GM20000 (cell line): ENCODE measurements at places on chromosomes 3 and 15.

- DNase-seq: no peak
Measured at GRCh38 chr15:79863886-79864285, 32.9 kb downstream of the MTHFS start.

- no peak for DNase-seq
Measured at GRCh38 chr15:83053151-83053550, 13.9 kb downstream of the BTBD1 start.

- no peak for DNase-seq
Measured at GRCh38 chr15:28944696-28945300, 59.0 kb downstream of the APBA2 start.

DNA sequence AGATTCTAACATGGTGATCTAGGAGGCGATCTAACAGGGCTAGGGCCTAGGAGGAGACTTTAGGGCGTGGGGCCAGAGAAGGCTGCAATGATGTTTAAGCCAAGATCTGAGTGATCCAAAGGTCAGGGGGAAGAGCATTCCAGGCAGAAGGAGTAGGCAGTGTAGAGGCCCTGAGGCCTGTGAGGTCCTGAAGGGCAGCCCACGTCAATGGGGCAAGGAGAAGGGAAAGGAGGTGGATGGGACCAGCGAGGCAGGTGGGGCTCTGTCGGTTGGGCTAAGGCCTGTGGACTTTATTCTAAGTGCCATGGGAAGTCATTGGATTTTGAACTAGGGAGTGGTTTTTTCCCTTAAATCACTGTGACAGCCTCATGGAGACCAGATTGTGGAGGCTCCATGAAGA is 10.2 kb upstream of the DNAH1 start:
- DNase-seq: no peak

DNA sequence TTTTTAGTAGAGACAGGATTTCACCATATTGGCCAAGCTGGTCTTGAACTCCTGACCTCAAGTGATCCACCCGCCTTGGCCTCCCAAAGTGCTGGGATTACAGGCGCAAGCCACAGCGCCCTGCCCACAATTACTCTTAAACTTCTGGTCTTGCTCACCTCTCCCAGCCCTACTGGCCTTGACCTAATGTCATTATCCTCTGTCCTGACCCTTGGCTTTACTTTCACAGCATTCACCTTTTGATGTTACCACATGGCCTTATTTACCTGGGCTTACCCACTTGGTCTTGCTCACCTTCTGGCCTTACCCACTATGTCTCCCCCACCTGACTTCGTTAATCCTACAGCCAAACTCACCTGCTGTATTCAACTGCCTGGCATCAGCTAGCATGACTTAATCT is 105.9 kb downstream of the IL12A start:
- no peak for DNase-seq

DNA sequence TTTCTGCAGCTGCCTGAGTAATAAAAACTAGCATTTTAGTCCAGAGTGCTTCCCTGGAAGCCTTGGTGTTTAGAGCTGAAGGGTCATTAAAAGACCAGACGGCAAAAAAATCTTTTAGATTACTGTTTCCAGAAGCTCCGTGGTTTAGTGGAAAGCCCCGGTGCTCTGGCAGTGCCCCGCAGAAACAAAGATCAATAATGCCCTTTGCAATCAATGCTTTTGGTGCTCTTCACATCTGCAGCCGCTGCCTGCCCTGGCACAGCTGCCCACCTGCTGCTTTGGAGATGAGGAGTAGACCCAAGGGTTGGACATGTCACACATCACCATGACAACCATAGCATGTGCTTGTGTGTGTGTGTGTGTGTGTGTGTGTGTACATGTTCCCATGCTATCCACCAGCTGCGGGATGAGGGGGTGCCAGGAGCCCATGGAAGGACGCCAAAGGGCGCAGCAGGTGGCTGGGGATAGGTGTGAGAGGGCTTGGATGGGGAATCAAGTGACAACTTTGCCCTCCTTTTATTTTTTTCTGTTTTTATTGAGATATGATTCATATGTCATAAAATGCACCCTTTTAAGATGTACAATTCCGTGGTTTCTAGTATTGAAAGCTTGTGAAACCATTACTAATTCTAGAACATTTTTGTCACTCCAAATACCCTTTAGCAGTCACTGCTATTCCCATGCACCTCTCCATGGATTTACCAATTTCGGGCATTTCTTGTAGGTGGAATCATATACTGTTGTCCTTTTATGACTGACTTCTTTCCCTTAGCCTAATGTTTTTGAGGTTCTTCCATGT is 75.7 kb upstream of the KLHL25 start:
- DNase-seq: no peak

DNA sequence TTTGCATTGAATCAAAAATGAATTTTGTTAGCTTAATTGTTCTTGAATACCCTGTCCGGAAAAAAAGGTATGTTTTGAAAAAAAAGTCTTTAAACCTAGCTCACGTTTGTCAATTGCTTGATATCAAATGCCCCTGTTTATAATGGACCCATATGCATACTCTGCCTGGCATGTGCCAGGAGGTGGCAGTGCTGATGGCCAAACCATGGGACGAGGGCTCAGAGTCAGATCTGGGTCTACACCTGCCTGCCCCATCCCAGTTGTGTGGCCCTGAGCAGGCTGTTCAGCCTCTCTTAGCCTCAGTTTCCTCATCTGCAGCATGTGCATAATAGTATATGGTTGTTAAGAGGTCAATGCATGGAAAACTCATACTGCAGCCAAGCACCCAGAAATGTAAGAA is 38.8 kb downstream of the PRKCD start:
- no peak for DNase-seq

DNA sequence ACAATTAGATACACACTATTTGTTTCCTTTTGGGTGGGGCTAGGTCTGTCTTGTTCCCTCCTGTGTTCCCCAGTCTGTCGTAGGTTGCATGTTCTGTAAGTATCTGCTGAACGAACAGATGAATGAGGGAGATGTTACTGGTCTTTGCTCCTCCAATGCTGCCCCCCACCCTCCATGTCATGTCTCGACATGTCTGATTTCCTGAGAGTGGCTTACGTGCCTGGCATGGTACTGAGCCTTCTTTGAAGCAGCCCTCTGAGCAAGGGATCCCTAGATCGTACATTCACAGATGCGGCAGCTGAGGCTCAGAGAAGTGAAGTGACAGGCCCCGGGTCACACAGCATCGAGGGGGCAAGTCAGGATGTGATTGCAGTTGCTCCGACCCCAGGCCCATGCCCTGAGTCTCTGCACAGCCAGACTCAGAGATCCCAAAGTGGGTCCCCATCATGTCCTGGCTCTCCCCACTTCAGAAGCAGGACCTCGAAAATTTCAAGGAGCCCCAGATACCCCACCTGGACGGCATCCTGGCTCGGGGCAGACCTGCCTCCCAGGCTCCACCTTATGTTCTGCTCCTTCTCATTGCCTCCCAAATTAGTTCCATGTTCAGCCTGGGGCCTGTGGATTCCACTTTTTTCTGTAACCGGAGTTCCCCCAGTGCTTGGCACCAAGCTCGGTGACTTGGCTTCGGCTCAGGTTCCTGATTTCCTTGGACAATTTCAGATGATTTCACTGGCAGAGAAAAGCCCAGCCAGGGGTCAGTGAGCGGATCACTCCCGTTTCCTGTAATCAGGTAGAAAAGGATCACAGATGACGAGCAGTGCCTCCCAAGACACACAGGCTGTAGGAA is 24.7 kb downstream of the GOLGA6L2 start:
- DNase-seq: no peak

DNA sequence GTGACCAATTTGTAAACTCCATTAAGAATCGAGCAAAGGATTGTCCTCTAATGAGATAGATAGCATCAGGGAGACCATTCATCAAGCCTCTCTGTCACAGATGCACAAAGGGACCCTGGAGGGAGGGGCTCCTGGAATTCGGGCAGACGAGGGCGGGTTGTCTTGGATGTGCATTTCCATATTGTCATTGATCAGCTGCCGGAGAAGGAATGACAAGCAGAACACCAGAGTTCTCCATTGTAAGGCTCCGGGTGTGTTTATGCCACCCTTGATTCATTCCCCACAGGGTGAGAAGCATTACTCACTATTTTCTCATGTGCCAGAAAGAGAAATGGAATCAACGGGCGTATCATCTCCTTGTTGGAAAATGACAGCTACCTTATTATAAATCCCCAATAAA is 167.5 kb downstream of the EBLN2 start:
- no peak for DNase-seq

DNA sequence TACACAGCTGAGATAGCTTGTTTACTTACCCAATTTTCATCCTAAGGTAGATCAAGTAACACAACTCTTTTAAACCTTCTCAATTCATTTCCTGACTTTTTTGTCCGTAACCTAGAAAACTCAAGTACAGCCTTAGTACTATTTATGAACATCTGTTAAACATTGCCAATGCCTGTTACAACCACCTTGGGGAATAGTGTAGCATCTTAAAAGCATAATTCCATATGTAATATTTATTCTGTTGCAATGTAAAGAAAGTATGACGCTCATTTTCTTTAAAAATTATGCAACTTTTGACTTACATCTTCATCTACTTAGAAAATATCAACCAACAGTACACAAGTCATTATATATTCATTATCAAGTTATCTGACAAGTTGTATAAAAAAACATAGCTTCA is 54.6 kb downstream of the SUCLG2 start:
- DNase-seq: no peak

DNA sequence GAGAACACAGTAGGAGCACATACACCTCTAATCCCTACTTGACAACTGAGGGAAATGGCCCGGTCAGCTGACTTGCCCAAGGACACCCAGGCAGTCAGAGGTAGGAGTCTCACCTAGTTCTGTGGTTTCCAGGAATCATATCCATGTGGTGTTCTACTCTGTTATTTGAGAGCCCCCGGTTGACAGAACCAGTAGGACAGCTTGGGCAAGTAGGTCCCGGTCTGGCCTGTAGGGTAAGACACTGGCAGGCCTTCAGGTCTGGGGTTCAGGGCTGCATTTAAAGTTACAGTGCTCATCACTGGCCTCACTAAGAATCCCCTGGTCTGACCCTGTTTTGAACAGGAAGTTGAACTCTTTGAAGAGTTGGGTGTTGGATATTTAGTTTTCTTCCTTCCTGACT is 476.1 kb downstream of the SHQ1 start:
- DNase-seq: no peak
